Karpas-422 (cell line): ENCODE measurements at places on chromosomes 7 and 10.

- no peak for DNase-seq
These were observed 26.3 kb downstream of the GPR141 start for GRCh38 chr7:37709631-37710509.

- no peak for DNase-seq
These were observed 980.5 kb downstream of the LRMDA start for GRCh38 chr10:76411729-76412435.

DNA sequence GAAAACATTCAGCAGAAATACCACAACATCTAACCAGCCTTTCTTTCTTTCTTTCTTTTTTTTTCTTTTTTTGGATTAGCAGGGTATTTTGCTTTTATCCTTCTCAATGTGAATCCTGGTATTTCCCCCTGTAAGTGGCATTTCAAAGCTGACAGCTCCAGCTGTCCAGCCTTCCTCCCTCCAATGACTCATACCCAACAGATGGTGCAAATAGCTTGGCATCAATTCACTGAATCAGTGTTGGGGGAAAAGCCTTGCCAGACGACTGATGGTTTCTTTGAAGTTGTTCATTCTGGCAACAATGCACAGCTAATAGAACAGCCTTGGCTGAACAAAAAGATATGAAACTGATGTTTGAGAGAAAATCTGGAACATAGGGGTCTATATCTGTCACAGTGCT is 316.8 kb upstream of the STEAP1 start:
- DNase-seq = no peak

DNA sequence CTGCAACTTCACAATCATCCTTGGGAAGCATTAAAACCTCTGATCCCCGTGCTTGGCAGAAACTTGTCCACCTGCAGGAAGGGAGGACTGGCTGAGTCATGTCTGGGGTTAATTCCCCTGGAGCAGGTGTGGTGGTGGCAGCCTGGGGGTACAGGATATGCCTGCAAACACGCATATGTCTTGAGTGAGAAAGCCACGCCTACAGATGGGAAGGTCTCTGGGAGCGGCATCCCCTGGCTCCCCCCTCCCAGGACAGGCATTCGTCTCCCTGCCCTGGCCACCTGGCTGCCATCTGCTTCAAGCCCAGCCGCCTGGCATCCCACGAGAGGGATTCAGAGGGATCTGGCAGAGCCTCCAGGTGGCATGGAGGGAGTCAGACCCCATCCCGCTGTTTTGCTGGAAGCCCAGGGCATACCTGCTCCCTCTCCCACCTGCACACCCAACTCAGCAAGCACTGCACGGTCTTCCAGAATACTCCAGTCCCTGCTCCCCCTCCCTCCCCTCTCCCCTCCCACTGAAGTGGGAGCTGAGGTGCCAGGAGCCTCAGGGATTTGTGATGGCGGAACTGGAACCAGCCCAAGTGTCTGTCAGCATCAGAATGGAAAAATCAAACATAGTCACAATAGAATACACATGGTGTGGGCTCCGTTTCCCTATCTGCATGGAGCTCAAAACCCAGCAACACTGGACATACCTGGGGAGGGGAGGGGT is 61.0 kb downstream of the CAMK2B start:
- DNase-seq = no peak

DNA sequence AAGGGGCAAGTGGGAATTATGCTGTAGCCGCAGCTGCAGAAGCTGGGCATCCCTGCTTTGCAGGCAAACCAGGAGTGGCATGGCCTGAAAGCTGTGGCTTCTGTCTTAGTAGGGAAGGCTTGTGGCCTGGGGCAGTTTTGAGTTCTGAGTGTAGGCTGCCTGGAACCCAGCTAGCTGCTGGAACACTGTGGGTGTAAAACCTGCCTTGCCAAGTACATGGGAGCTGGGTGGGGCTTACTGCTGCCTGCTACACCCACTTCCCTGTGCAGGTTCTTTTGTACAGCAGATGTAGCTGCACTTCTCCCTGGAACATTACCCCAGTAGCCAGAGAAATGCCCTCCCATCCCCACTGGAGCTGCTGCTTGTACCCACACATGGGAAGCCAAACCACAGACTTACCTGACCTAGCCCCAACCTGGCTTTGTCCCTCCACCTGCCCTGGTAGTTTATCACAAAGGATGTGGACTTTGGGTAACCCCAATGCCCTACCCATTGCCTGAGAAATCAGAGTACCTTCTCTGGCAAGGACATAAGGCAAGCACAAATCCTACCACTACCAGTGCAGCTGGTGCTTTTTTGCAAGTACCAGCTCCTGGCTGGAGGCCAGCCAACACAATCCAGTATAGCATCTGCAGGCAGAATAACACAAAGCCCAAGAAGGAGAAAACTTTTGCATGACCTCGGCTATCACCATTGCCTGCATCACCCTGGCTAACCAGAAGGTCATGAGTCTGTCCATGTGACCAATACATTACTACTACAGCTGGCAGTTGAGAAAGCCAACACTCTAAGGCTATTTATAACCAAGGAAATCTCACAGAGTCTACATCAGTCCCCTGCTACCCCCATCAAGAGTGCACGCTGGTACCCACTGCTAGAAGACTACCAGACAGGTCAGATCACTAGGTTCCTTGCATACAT is 26.5 kb upstream of the PPP1R3A start:
- no peak for DNase-seq

GRCh38 chr7:140899883-140900282 is 24.8 kb downstream of the BRAF start:
- DNase-seq = no peak

GRCh38 chr7:40658729-40659128 is 523.9 kb downstream of the SUGCT start:
- DNase-seq = no peak

DNA sequence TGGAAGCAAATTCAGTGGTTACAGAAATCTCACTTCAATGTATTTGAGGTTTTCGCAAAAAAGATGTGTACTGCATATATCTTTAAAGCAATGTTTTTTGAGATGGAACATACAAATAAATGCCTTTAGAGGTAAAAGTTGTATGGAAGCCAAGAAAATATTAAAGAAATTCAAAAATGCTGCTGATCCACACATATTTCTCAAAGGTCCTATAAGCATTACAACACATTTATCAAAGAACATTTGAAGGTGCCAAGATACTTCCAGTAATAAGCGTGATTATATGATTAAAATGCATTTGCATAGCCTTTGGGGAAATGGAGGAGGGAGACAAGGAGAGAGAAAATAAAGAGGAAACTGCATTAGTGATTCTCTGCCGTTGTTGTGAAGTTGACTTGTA is 260.1 kb downstream of the BICC1 start:
- no peak for DNase-seq

DNA sequence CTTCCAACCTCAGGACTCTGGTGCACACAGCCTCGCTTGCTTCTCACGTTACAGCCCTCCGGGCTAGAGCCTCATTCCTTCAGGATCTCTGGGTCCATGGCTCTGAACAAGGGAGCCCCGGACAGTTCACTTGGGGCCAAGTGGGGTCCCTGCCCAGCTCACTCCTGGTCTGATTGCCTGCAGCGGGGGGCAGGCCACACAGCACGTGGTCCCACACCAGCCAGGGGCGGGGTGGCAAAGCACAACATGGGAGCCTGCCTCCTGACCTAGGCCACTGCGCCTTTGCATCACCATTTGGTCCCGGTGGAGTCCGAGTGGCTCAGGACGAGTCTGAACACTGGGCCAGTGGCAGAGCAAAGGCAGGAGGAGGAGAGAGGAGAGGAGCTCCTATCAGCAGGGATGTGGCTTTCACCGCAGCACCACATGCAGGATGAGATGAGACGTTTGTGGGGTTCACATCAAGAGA is 13.4 kb upstream of the CRYGN start:
- no peak for DNase-seq

GRCh38 chr10:124259139-124259825 is 159.4 kb downstream of the OAT start:
- peak; percentile 73 for DNase-seq

- no peak for DNase-seq
These were observed 16.3 kb downstream of the GPR26 start for GRCh38 chr10:123682477-123682876.

DNA sequence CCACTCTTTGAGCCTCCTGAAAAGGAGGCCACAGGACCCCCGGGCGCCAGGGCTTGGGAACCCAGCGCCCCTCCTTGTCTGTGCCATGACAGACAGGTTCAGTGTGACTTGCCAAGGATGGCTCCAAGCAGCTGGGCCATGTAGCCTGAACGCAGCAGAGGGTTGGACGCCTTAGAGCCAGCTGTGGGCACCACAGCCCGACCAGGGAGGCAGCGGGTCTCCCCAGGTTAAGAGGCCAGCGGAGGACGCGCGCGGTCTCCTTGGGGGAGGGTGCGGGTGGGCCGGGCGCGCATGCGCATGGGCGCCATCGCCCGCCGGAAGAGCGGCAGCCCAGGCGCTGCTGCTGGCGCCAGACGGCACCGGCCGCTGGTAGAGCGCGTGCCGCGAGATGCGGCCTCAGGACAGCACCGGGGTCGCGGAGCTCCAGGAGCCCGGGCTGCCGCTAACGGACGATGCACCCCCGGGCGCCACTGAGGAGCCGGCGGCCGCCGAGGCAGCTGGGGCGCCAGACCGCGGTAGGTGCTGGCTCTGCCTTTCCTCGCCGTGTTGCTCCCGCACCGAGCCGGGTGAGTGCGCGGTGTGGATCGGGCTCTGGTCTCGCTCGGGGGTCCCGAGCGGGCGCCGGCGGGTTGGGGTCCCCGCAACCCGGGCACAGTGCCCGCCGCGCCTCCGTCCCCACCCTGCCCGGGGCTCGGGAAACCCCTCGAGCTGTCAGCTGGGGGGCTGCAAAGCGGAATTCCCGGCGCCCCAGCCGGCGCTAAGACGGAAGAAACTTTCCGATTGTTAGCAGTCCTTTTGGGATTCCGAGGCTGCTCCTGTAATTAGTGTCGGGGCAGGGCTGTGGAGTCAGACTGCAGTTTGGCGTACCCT is at the start of gene SLC35G1:
Gene SLC35G1 (plus strand): TSS at position 333 of the 870 bp plus-strand sequence. CDS start 56 bp downstream, at position 389.
- peak; percentile 80 for DNase-seq

DNA sequence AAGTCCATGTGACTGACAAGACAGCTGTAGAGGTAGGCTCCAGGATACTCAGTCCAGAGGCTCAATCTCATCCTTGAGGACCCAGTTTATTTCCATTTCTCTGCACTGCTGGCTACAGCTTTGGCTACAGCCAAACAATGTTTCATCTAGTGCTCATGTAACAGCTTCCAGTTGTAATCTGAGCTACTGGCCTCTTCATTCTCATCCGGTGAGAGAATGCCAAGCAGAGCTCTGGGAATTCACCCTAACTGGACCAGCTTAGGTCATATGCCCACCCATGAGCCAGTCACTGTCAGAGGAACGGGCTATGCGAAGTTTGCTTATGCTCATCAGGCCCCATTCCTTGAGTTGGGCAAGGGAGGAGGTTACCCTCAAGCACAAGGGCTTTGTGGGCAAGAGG is 192.9 kb downstream of the EVX1 start:
- no peak for DNase-seq
